ENCODE measurements at places on chromosomes 12 and 14.

DNA sequence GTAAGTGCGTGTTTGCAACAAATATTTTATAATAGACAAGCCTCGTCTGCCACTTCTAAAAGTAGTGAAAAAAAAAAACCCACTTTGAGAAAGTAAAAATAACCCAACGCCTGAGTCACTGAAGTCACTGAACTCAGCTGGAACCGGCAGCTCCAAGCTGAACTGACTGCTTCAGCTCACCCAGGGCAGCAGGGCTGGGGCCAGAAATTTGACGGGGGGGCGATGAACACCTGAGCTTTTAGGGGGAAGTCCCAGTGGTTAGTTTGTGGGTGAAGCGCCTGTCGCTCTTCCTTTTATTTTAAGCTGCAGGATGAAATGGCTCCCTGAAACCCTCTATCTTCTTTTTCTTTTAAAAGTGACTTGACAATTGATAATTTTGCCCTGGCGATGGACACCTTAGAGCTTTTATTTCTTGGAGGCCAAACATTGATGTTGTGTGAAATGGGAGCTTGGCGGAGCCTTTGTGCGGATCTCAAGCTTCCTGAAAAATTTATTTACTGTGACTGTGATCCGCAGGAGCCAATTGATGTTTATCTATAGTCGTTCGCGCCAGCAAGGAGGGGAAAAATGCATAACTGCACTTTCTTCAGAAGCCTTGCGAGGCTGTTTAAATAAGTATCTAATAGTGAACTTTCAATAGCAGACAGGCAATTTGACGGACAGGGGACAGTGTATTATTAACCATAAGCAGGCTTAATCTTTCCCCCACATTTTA, 173.2 kb upstream of the MYL2 start:
- DNase-seq: no peak

GRCh38 chr14:81122326-81122725, 98.4 kb downstream of the GTF2A1 start:
- peak; percentile 46 for DNase-seq

DNA sequence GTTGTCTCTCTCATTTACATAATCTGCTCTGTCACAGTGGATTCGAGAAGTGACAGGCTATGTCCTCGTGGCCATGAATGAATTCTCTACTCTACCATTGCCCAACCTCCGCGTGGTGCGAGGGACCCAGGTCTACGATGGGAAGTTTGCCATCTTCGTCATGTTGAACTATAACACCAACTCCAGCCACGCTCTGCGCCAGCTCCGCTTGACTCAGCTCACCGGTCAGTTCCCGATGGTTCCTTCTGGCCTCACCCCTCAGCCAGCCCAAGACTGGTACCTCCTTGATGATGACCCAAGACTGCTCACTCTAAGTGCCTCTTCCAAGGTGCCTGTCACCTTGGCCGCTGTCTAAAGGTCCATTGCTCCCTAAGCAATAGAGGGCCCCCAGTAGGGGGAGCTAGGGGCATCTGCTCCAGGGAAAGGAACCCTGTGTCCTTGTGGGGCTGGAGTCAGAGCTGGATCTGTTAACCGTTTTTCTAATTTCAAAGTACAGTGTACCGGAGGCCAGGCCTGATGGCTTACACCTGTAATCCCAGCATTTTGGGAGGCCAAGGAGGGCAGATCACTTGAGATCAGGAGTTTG, 5.1 kb downstream of the ERBB3 start:
- peak; percentile 46 for DNase-seq

DNA sequence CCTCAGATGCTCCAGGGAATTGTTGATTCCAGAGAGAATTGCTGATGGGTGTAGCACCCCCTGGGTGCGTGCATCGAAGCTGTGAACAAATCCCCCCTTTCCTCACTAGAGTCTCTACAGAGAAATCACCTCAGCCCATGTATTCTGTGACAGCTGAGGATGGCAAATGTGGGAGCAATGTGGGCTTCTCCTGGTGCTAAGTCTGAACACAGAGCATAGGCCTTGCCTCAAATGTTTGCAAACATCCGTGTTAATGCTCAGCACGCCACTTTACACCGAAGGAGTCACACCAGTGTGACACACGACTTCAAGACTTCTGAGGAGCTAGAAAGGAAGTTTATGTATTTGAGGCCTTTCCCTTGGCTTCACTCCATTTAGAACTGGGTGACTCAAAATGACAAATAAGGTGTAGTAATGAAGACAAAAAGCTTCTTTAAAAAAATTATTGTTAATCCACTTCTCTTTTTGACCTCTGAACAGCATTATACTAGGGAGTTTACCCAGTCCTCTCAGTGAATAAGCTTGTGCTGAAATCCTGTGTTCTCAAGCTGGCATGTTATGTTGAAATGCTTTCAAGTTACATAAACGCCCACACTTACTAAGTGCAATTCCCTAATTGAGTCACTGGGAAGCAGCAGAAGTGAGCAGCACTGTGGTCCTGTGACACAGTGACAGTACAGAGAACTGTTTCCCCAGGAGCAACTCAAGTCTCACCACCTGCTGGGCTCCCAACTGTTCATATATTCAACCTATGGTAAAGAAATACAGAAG, 92.9 kb downstream of the FAR2 start:
- peak; percentile 96 for DNase-seq

Data from suppressor macrophage treated with lipopolysaccharide for 4 hours (primary cell).